DND-41 (cell line): ENCODE measurements at places on chromosomes 1 and 21.

DNA sequence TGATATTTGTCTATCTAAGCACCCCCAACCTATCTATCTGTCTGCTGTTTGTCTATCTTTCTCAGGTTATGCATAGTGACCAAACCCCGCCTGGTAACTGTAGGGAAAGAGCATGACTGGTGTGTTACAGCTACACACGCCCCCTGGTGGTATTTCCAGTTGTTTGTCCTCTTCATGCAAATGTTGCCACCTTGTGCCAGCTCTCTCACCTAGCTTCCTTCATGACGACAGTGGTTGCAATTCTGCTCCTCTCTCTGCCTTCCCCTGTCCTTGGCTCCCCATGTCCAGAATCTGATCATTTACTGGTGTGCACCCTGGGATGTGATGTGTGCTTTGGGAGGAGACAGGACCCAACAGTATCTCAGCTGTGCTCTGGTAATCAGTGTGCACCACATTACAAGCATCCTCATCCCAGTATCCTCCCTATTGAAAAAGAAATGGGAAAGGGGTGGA is 8.1 kb upstream of the INKA2 start:
- no peaks in the 10 kb centered on the region for H3K36me3 ChIP-seq
- DNase-seq = peak; percentile 76
- no peaks in the 10 kb centered on the region for H3K27me3 ChIP-seq
- H3K27ac ChIP-seq = no peak overlapping the region

DNA sequence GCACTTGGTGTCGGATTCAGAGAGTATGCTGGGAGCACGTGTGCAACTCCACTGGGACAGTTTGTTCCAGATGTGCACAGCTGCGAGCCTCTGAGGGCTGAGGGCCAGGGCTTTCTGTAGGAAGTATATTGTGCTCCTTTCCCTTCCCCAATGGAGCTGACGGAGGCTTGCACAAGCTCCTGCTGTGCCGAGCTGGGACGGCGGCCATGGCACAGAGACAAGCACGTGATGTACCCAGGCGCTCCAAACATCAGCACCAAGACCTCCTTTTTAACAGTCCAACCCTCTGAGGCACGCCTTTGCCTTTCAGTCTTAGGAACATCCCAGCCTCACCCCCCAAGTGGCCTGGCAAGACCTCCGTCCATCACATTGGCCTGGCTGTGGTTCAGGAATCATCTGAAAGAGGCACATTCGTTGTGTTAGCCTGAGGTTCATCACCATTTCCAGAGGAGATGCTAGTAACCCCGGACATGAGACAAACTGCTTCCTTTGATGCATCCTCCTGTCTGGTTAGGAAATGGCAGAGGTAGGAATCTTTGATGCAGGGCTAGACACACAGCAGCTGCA is 339.2 kb upstream of the KAZN start:
- H3K4me3 ChIP-seq = no peak overlapping the region
- no peak for DNase-seq
- no peak overlapping the region for H3K27ac ChIP-seq
- H3K27me3 ChIP-seq = no peaks in the 10 kb centered on the region
- H3K36me3 ChIP-seq = no peaks in the 10 kb centered on the region
- H3K4me1 ChIP-seq = peaks cover 11% of the 10 kb centered on the region; the same call in 1 of the 2 replicates

- H3K27me3 ChIP-seq = no peaks in the 10 kb centered on the region
- DNase-seq = no peak
- H3K27ac ChIP-seq = no peak overlapping the region
- no peaks in the 10 kb centered on the region for H3K36me3 ChIP-seq
- H3K4me3 ChIP-seq = no peak overlapping the region
Observed at GRCh38 chr1:58409336-58409735, 137.2 kb downstream of the OMA1 start.

GRCh38 chr1:210415846-210416448 is 87.2 kb downstream of the HHAT start:
- no peak for DNase-seq
- H3K36me3 ChIP-seq = no peaks in the 10 kb centered on the region
- no peaks in the 10 kb centered on the region for H3K27me3 ChIP-seq
- no peaks in the 10 kb centered on the region for H3K4me1 ChIP-seq
- H3K4me3 ChIP-seq = no peak overlapping the region

- peaks cover 25% of the 10 kb centered on the region for H3K36me3 ChIP-seq
- H3K4me1 ChIP-seq = no peaks in the 10 kb centered on the region
- DNase-seq = no peak
- H3K27me3 ChIP-seq = no peaks in the 10 kb centered on the region
- no peak overlapping the region for H3K4me3 ChIP-seq
Observed at GRCh38 chr1:52769346-52770033, 43.2 kb downstream of the ZYG11B start.

- H3K27me3 ChIP-seq = peaks cover 7% of the 10 kb centered on the region
- H3K27ac ChIP-seq = no peak overlapping the region
- no peaks in the 10 kb centered on the region for H3K36me3 ChIP-seq
Observed at GRCh38 chr1:170993151-170993550, 57.8 kb downstream of the MROH9 start.

DNA sequence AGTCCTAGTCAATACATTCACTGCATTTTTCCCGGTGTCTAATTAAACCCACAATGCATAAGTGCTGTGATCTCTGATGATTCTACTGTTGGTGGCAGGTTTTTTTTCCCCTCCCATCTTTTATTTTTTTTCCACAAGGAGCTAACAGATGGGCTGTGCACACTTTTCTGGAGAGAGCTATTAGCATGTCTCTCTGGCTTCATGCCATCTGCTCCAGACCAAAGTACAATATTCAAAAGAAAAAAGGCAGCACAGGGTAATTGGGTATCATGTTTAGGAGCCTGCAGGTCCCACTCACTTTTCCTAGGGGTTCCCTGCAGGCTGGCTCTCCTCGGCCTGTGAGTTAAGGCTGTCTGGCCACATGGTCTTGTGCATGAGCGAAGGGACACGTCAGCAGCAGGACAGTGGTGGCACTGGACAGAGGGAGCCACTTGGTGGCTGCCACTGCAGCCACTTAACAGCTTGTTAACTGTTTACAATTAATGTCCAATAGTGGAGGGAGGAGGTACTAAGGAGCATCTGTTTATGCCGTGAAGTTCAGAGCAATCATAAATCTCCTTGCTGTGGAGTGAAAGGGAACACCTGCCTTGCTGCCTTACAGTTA is 53.5 kb upstream of the C8B start:
- H3K27ac ChIP-seq = no peak overlapping the region
- H3K36me3 ChIP-seq = no peaks in the 10 kb centered on the region
- no peaks in the 10 kb centered on the region for H3K4me1 ChIP-seq
- no peak for DNase-seq
- no peak overlapping the region for H3K4me3 ChIP-seq

DNA sequence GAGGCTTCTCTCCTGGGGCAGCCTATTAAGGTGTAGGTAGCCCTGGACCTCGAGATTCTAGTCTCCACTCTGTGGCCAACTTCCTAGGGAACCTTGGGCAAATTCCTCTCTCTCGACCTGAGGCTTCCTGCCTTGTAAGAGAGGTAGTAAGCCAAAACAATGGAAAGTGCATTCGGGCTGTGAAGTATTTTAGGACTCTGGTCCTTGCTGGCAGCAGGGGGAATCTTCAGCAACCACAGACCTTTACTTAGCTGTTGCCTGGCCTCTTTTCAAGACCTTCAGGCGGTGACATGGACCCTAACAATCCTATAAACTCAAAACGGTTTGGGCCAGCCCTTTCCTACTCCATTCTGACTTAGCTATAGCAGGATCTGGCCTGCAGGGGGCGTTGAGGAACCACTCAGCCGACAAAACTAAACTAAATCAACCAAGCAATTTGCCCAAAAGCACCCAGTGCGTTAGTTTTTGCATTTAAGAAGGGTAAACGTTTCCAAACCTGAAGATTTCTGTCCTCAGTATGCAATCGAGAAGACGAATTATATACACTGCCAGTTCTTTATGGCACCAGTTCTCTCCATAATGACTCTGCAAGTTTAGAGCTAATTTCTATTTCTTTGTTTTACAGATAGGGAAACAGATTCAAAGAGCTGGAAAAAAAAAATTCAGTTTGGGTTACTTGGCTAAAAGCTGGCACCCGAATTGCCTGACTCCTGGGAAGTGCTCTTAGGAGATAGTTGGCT is 10.9 kb upstream of the SESN2 start:
- peak; percentile 85 for DNase-seq
- peak overlapping the region; percentile 75 for H3K27ac ChIP-seq
- H3K4me1 ChIP-seq = peaks cover 43% of the 10 kb centered on the region
- H3K27me3 ChIP-seq = no peaks in the 10 kb centered on the region
- H3K36me3 ChIP-seq = no peaks in the 10 kb centered on the region

- H3K4me3 ChIP-seq = no peak overlapping the region
- peaks cover 1% of the 10 kb centered on the region for H3K27me3 ChIP-seq
- no peaks in the 10 kb centered on the region for H3K36me3 ChIP-seq
- no peak for DNase-seq
Observed at GRCh38 chr21:42645211-42646075, 8.0 kb upstream of the PDE9A start.
